H1 (cell line): ENCODE measurements at places on chromosomes 11 and 22. TPM values are rescaled to one million over a fixed set of nuclear protein-coding genes. Genes with fewer than 3 reads are reported as not detected.

The PRDX5 gene
- polyA plus RNA-seq, result 582 and 631 TPM in 2 replicates

DNA sequence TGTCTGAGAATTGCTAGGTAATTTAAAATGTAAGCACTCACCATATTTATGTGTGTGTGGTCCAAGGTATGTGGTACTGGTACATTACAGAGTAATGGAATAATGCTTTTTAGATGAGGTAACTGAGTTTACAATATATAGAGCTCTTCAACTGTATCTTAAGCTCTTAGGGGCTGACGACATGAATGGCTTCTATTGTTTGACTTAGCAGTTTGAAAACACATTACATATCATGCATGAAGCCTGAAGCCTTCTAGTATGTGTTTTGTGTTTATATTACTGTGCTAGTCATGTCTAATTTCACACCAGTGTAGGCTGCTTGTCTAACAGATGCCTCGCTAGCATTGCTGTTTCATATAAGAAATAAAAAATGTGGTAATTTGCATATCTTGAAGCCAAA, 37.2 kb downstream of the GAS2 start:
- no peaks in the 10 kb centered on the region for H3K4me1 ChIP-seq
- no peaks in the 10 kb centered on the region for H3K27me3 ChIP-seq
- no peak for DNase-seq
- H3K27ac ChIP-seq, result no peak overlapping the region

- no peak for DNase-seq
- peak overlapping the region; percentile 93 for H3K4me3 ChIP-seq
- H3K27me3 ChIP-seq, result no peaks in the 10 kb centered on the region
- peaks cover 17% of the 10 kb centered on the region for H3K36me3 ChIP-seq
- no peak overlapping the region for H3K27ac ChIP-seq
Observed at GRCh38 chr11:32584921-32585320, 1.3 kb downstream of the EIF3M start.

DNA sequence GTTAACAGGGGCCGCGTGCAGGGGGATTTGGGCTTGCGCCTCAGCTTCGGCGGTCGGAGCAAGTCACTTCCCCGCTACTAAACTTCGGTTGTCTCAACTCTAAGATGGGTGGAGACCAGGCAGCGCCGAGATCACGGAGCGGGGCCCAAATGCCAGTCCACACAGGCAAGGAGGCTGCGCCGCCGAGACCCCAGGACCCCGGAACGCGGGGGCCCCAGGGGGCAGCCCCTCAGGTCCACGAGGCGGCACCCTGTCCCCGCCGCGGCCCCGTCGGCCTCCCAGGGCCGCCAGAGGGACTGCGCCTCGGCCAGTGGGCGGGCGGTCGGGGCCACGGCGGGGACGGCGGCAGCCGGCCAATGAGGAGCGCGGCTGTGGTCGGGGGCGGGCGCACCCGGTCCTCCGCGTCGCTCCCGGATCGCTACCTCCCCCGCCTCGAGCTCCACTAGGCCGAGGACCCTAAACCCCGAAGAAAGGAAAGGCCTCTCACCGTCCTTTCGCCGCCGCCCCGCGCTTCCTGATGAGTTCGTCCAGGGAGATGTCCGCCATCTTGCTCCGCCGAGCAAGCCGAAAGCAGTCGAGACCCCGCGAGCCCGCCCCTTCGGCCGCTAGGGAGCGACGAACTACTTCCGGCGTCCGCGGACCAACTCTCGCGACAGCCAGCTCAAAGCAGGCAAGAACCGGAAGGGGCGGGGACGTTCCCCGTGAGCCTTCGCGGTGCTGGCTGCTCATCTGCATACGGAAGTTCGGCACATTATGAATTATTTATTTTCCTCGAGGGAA, at the start of gene POLDIP3:
Gene POLDIP3 (minus strand): TSS at position 572 of the 780 bp plus-strand sequence. CDS start 26 bp downstream, at position 546.
- H3K36me3 ChIP-seq, result peaks cover 4% of the 10 kb centered on the region; the same call in 1 of the 2 replicates
- peak within 1 kb of the TSS; percentile 98 for H3K4me3 ChIP-seq
- H3K27me3 ChIP-seq, result no peaks in the 10 kb centered on the region
- H3K4me1 ChIP-seq, result peaks cover 10% of the 10 kb centered on the region

GRCh38 chr11:114163229-114163631, 103.7 kb downstream of the ZBTB16 start:
- no peaks in the 10 kb centered on the region for H3K36me3 ChIP-seq
- H3K27ac ChIP-seq, result no peak overlapping the region
- peaks cover 6% of the 10 kb centered on the region; the same call in 1 of the 2 replicates for H3K4me1 ChIP-seq
- no peaks in the 10 kb centered on the region for H3K27me3 ChIP-seq
- H3K4me3 ChIP-seq, result no peak overlapping the region
- DNase-seq, result no peak

The FOXRED2 gene
- 11.5 and 17.1 TPM in 2 replicates for polyA plus RNA-seq

DNA sequence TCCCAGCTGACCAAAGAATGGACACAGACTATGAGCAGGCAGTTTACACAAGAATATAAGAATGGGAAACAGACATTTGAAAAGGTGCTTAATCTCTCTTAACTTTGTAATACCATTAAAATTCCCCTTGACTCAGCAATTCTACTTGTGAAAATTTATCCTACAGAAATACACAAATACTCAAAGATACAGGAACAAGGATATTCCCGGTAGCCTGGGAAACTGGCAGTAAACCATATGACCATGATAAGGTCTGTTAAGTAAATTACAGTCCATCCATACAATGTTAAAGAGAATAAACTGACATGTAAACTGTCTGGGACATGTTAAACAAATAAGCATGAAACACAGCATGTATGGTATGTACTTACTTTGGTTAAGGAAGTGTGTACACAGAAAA, 8.7 kb upstream of the MTFP1 start:
- H3K4me1 ChIP-seq, result no peaks in the 10 kb centered on the region
- DNase-seq, result no peak
- no peak overlapping the region for H3K4me3 ChIP-seq
- no peaks in the 10 kb centered on the region for H3K27me3 ChIP-seq
- no peak overlapping the region for H3K27ac ChIP-seq

GRCh38 chr11:63405114-63405513, 35.5 kb downstream of the SLC22A9 start:
- no peak overlapping the region for H3K27ac ChIP-seq
- no peaks in the 10 kb centered on the region for H3K4me1 ChIP-seq
- no peaks in the 10 kb centered on the region for H3K36me3 ChIP-seq
- H3K27me3 ChIP-seq, result no peaks in the 10 kb centered on the region

The CDC42BPG gene
- 3.7 and 6.7 TPM in 2 replicates for polyA plus RNA-seq

DNA sequence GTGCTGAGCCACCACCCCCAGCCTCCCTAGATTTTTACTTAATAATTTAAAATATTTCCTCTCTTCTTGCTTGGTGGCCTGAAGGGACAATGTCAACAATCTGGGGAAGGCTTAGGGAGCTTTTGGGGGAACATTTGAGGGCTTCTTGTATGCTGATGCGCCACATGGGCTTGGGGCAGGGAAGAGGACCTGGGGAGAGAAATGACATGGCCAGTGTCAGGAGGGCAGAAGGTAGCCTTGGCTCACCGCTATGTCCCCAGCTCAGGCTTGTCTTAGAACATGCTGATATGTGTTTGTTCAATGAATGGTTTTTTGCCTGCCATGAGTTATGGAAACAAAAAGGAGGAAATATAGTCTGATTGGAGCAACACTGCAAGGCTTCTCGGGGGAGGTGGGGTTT, 51.6 kb downstream of the ST14 start:
- no peaks in the 10 kb centered on the region; the same call in 1 of the 2 replicates for H3K36me3 ChIP-seq
- no peak overlapping the region for H3K4me3 ChIP-seq
- H3K27me3 ChIP-seq, result no peaks in the 10 kb centered on the region
- no peak for DNase-seq
- peaks cover 3% of the 10 kb centered on the region for H3K4me1 ChIP-seq

- H3K4me3 ChIP-seq, result no peak overlapping the region
- no peak for DNase-seq
- no peaks in the 10 kb centered on the region for H3K27me3 ChIP-seq
- no peaks in the 10 kb centered on the region for H3K4me1 ChIP-seq
Observed at GRCh38 chr11:2302306-2302895, 588 bp downstream of the TSPAN32 start.
